MCF 10A (cell line): ENCODE measurements at places on chromosomes 1 and 21. TPM values are rescaled to one million over a fixed set of nuclear protein-coding genes. Genes with fewer than 3 reads are reported as not detected.

GRCh38 chr1:44012941-44013609, 18.2 kb downstream of the SLC6A9 start:
- H3K4me1 ChIP-seq = no peaks in the 10 kb centered on the region
- H3K27ac ChIP-seq = no peak overlapping the region
- H3K36me3 ChIP-seq = peaks cover 11% of the 10 kb centered on the region
- H3K4me3 ChIP-seq = no peak overlapping the region
- DNase-seq = no peak
- H3K27me3 ChIP-seq = no peaks in the 10 kb centered on the region

GRCh38 chr1:78464449-78464891, 26.3 kb upstream of the PTGFR start:
- no peaks in the 10 kb centered on the region for H3K36me3 ChIP-seq
- H3K4me1 ChIP-seq = no peaks in the 10 kb centered on the region
- H3K4me3 ChIP-seq = no peak overlapping the region
- H3K27ac ChIP-seq = no peak overlapping the region
- no peaks in the 10 kb centered on the region for H3K27me3 ChIP-seq
- no peak for DNase-seq

- no peak for DNase-seq
- H3K27ac ChIP-seq = peak overlapping the region; percentile 49
- H3K4me1 ChIP-seq = peaks cover 24% of the 10 kb centered on the region
- H3K36me3 ChIP-seq = no peaks in the 10 kb centered on the region
Measured at GRCh38 chr1:207308451-207309190, 12.9 kb upstream of the CD55 start.

Gene RGS5
- total RNA-seq = 12.9 and 14.1 TPM in 2 replicates

Gene RNF223
- total RNA-seq = 0.30 and 0.37 TPM in 2 replicates

GRCh38 chr1:74199504-74199903, 1.5 kb downstream of the FPGT start:
- H3K27ac ChIP-seq = no peak overlapping the region
- DNase-seq = no peak
- no peaks in the 10 kb centered on the region for H3K27me3 ChIP-seq
- peaks cover 25% of the 10 kb centered on the region for H3K36me3 ChIP-seq

GRCh38 chr21:43274946-43275310, 106.1 kb downstream of the CRYAA start:
- DNase-seq = no peak
- H3K4me3 ChIP-seq = no peak overlapping the region
- H3K27ac ChIP-seq = no peak overlapping the region
- no peaks in the 10 kb centered on the region for H3K4me1 ChIP-seq

GRCh38 chr1:101781201-101781831, 215.4 kb downstream of the OLFM3 start:
- no peaks in the 10 kb centered on the region for H3K4me1 ChIP-seq
- H3K4me3 ChIP-seq = no peak overlapping the region
- peak; percentile 41 for DNase-seq
- peaks cover 65% of the 10 kb centered on the region for H3K27me3 ChIP-seq
- H3K36me3 ChIP-seq = no peaks in the 10 kb centered on the region

Gene LCE1E
- 1.3 and 1.9 TPM in 2 replicates for total RNA-seq

DNA sequence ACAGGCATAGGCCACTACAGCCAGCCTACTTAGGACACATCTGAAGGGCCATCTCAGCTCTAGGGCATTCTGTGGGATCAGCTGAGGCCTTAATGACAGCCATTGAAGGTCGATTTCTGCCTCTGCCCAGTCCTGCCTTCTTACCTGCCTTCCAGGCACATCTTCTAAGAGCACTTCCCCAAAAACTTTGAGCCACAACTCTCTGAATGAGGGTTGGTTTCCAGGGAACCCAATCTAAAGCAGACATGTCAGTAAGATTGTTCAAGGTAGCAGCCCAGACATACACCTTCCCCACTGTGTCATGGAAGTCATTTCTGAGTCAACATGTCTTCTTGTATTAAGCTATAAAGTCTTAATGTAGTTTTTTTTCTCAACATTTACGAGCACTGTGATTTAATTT, 18.2 kb upstream of the SSBP3 start:
- H3K4me3 ChIP-seq = no peak overlapping the region
- no peak for DNase-seq
- H3K27me3 ChIP-seq = no peaks in the 10 kb centered on the region
- no peak overlapping the region for H3K27ac ChIP-seq
- H3K36me3 ChIP-seq = no peaks in the 10 kb centered on the region

Gene FCRL1
- not detected in 2 replicates for total RNA-seq

- no peak overlapping the region for H3K4me3 ChIP-seq
- DNase-seq = no peak
- H3K36me3 ChIP-seq = no peaks in the 10 kb centered on the region
- H3K4me1 ChIP-seq = peaks cover 6% of the 10 kb centered on the region
Measured at GRCh38 chr1:109134423-109134822, 20.5 kb downstream of the ELAPOR1 start.

DNA sequence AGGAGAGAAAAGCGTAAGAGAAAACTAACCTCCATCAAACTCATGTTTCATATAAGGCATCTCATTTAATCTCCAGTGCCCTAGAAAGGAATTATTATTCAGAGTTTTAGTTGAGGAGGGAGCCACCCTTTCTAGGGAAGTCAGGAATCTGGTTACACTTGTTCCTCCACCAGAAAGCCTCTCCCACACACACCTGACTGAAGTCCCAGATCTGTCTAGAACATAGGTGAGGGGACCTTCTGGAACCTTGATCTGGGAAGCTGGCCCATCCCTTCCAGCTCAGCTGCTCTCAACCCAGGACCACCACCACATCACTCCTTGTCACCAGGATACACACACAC, 1.9 kb upstream of the DENND2D start:
- DNase-seq = no peak
- peaks cover 14% of the 10 kb centered on the region for H3K4me1 ChIP-seq
- no peak overlapping the region for H3K27ac ChIP-seq
- H3K4me3 ChIP-seq = no peak overlapping the region

Gene S100A9
- 86.4 and 126 TPM in 2 replicates for total RNA-seq

- DNase-seq = no peak
- H3K4me1 ChIP-seq = peaks cover 21% of the 10 kb centered on the region
- no peak overlapping the region for H3K4me3 ChIP-seq
- no peaks in the 10 kb centered on the region for H3K27me3 ChIP-seq
- no peaks in the 10 kb centered on the region for H3K36me3 ChIP-seq
- H3K27ac ChIP-seq = peak overlapping the region; percentile 65
Measured at GRCh38 chr1:228375578-228376261, 30.9 kb downstream of the TRIM11 start.

Gene REN
- not detected in 2 replicates for total RNA-seq

DNA sequence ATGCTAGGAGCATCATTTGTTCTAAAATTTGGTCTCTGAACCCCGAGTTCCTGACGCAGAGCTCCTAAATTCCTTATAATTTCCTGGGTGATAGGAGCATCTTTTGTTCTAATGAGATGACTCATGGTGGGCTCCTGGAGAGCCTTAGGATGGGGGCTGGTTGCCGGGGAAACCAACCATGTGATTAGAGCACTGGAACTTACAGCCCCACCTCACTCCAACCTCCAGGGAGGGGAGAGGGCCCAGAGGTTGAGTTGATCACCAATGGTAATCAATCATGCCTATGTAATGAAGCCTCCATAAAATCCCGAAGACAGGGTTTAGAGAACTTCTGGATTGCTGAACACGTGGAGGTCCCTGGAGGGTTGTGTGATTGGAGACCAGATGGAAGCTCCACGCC, 7.7 kb downstream of the SHISAL2A start:
- no peaks in the 10 kb centered on the region for H3K27me3 ChIP-seq
- no peaks in the 10 kb centered on the region for H3K36me3 ChIP-seq
- no peak overlapping the region for H3K27ac ChIP-seq

DNA sequence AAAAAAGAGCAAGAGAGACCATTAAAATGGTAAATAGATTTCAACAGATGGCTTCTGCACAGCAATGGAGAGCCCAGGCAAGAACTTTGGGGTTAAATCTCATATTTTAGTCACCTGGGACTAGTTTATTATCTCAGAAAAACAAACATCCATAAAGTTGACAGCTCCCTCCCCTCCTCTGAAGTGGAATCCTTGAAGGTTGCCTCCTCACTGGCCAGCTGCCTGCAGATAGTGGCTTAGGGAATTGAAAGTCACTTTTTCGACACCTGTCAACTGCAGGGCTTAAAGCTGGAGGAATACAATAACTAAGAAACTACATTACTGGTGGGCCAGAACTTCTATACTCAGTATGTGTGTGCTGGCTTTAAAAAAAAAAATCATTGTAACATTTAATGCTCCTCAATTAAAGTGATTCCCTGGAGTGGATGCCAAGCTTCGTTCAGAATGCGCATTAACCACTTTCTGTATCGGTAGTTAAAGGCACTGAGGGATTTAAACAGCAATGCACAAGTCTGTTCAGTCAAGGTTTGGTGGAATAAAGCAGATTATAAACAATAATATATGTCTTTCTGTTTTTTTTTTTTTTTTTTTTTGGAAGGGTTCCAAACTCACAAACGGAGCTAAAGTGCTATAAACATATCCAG, 52.5 kb downstream of the LHX4 start:
- no peak overlapping the region for H3K27ac ChIP-seq
- H3K27me3 ChIP-seq = no peaks in the 10 kb centered on the region
- H3K4me1 ChIP-seq = no peaks in the 10 kb centered on the region

Gene ZNF691
- total RNA-seq = 8.4 and 9.5 TPM in 2 replicates

- no peak overlapping the region for H3K4me3 ChIP-seq
- peaks cover 5% of the 10 kb centered on the region for H3K36me3 ChIP-seq
- no peaks in the 10 kb centered on the region for H3K27me3 ChIP-seq
- H3K4me1 ChIP-seq = no peaks in the 10 kb centered on the region
Measured at GRCh38 chr1:48717082-48717481, 59.6 kb downstream of the BEND5 start.

Gene PTPN22
- total RNA-seq = 0.42 and 0.89 TPM in 2 replicates

DNA sequence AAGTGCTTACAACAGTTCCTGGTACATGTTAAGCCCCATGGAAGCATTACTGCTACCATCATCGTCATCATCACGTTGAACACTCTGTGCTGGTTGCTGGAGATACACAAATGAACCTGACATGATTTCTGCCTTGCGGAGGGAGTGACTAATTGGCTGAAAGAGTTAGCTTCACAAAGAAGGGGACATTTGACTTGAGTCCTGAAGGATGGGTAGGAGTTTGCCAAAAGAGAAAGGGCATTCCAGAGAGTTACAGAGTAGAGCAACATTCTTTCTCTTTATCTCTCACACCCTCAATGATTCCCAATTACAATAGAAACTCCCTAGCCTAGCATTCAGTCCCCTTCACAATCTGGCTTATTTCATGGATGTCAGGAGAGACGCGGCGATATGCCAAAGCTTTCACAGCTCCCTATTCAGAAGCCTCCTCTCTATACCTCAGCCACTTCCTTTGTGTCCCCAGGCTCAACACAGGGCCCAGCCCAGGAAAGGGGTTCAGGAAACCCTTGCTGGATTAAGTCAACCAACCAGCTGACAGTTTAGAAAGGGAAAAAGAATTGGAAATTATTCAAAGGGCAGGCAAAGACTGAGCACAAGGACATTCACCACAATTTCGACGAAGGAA, 38.0 kb downstream of the SLC1A7 start:
- no peak overlapping the region for H3K4me3 ChIP-seq
- no peak overlapping the region for H3K27ac ChIP-seq
- no peaks in the 10 kb centered on the region for H3K36me3 ChIP-seq
- H3K27me3 ChIP-seq = peaks cover 12% of the 10 kb centered on the region
- no peaks in the 10 kb centered on the region for H3K4me1 ChIP-seq

Gene FAM3B
- not detected in 2 replicates for total RNA-seq

- H3K27me3 ChIP-seq = no peaks in the 10 kb centered on the region
- H3K27ac ChIP-seq = no peak overlapping the region
- H3K4me1 ChIP-seq = peaks cover 12% of the 10 kb centered on the region
- DNase-seq = no peak
- no peak overlapping the region for H3K4me3 ChIP-seq
- H3K36me3 ChIP-seq = no peaks in the 10 kb centered on the region
Measured at GRCh38 chr1:226029093-226029496, 30.0 kb upstream of the SDE2 start.

Gene CITED4
- total RNA-seq = 22.5 and 43.5 TPM in 2 replicates

Gene PCSK9
- total RNA-seq = not detected in 2 replicates

- peaks cover 8% of the 10 kb centered on the region for H3K4me1 ChIP-seq
- DNase-seq = peak; percentile 65
- peaks cover 10% of the 10 kb centered on the region for H3K27me3 ChIP-seq
- peak overlapping the region; percentile 75 for H3K4me3 ChIP-seq
Measured at GRCh38 chr1:2414297-2414958, 2.1 kb upstream of the PEX10 start.

DNA sequence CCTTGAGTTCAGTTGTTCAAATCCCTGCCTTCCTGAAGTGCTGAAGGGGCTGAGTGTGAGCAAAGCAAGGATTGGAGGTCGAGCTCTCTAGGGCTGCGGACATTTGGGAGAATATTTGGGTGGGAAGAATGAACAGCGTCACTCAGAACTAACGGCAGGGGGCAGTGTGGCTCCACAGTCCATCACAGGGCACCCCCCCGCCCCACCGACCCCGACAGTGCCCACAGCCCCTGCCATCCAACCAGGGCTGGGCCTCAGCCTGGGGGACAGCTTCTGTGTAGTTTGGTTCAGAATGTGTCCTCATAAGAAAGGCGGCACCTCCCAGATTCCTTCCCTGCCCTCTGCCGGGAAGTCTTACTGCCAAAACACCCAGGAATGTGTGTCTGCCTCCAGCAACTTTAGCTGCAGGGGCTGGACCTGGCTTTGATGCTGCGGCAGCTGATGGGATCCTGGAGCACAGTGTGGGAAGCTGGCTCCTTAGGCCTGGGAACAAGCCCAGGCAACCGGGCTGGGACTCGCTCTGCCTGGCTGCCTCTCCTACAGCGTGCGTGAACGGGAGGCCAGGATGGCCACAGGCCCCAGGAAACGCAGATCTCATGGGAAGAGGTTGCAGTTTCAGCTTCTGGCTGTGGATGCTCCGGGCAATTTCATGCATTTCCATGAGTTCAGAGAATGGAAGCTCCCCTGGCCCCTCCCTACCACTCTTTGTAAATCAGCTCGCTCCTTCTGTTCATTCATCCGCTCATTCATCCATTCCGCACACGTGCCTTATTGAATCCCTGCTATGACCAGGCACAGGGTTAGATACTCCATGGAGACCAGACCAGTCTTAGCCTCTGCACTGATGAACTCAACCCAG, 104.9 kb upstream of the TMPRSS2 start:
- no peaks in the 10 kb centered on the region for H3K36me3 ChIP-seq
- H3K4me1 ChIP-seq = peaks cover 29% of the 10 kb centered on the region
- H3K27me3 ChIP-seq = no peaks in the 10 kb centered on the region
- H3K27ac ChIP-seq = peak overlapping the region; percentile 80
- DNase-seq = peak; percentile 98

Gene PROK1
- not detected in 2 replicates for total RNA-seq

DNA sequence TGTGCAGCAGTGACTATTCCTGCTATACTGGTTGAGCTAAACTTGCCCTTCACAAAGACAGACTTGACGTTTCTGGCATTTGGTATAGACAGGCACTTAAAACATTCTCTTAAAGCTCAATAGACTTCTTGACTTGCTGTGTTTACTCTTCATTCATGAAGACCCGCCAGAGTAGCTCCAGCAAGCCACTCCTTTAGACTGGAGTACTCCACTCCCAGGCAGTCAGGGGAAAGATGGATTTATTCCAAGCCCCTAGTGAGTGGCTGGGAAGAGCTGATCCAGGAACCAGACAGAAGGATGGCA, 70.7 kb downstream of the EVA1C start:
- no peak for DNase-seq
- no peak overlapping the region for H3K4me3 ChIP-seq
- H3K27me3 ChIP-seq = no peaks in the 10 kb centered on the region
- no peak overlapping the region for H3K27ac ChIP-seq

- no peak for DNase-seq
- no peak overlapping the region for H3K4me3 ChIP-seq
- peaks cover 73% of the 10 kb centered on the region for H3K27me3 ChIP-seq
- no peaks in the 10 kb centered on the region for H3K4me1 ChIP-seq
- H3K27ac ChIP-seq = no peak overlapping the region
- H3K36me3 ChIP-seq = no peaks in the 10 kb centered on the region
Measured at GRCh38 chr1:165551469-165551868, 7.7 kb downstream of the LRRC52 start.

GRCh38 chr1:183218027-183218618, 32.1 kb downstream of the LAMC2 start:
- H3K4me3 ChIP-seq = no peak overlapping the region
- peaks cover 23% of the 10 kb centered on the region for H3K4me1 ChIP-seq
- peaks cover 68% of the 10 kb centered on the region for H3K36me3 ChIP-seq
- H3K27me3 ChIP-seq = no peaks in the 10 kb centered on the region
- no peak for DNase-seq
